ENCODE measurements at places on chromosomes 5 and 9.

GRCh38 chr5:38258319-38259061 is at the start of gene EGFLAM:
Gene EGFLAM (plus strand): TSS chr5:38258559. CDS start chr5:38258755, 196 bp downstream.
- no peak for DNase-seq

DNA sequence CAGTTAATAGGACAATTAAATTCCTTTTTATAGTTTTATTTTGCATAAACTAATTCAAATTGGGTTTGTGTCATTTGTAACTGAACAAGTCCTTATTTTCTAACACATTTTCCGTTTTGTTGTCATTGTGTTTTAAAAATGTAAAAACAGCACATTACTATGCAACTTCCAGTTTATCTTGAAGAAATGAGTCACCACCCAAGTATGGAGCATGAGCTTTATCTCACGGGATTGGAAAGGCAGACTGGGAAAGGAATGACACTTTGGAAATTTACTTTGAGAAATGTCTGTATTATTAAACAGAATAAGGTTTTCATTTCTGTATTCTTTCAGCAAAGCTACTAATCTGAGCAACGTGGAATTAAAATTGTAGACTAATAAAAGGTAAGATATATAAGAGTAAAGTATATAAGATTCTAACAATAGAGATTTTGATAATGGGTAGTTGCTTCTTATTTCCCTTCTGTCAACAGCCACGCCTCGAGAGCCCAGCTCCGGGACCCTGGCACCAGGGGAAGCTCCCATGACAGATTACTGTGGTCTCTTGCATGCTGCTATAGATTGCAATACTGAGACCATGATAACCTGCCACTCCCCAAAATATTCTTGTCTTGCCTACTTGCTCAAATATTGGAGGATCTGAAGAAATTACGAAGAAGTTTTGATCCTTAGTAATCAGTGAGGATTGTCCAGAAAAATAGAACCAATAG is 433.1 kb downstream of the CHSY3 start:
- no peak for DNase-seq

GRCh38 chr5:125274211-125274610 is 527.8 kb upstream of the ZNF608 start:
- no peak for DNase-seq

GRCh38 chr9:70477907-70478480 is 63.5 kb upstream of the KLF9 start:
- no peak for DNase-seq

- no peak for DNase-seq
These were observed 29.6 kb upstream of the B4GALT1 start for GRCh38 chr9:33196736-33197135.

GRCh38 chr5:39194466-39195136 is 24.8 kb downstream of the FYB1 start:
- DNase-seq = no peak

DNA sequence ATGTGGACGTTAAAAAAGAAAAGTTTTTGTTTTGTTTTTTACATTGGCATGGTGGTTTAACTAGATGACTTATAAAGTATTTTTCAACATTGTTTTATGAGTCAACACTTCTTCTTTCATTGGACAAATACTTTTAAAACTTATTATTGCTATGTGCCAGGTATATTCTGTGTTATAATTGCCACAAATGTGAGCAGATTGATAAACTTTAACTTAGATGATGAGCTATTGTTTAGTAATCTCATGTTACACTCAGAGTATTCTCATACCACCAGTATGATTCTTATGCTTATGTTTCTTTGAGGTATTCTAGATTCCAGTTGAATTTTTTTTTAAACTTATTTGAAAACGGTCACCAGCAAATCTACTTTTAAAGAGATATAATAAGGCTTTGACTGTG is 60.3 kb downstream of the RASA1 start:
- no peak for DNase-seq

- no peak for DNase-seq
These were observed 73.3 kb upstream of the TXNDC8 start for GRCh38 chr9:110410961-110411360.

DNA sequence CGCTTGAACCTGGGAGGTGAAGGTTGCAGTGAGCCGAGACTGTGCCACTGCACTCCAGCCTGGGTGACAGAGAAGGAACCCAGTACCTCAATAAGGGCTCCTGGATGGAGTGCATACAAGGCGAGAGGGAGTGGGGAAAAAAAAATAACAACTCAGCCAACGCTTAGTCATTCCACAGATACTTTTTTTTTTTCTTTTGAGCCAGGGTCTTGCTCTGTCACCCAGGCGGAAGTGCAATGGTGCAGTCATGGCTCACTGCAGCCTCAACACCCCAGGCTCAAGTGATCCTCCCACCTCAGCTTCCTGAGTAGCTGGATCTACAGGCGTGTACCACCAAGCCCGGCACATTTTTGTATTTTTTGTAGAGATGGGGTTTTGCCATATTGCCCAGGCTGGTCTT is 59.5 kb upstream of the GGTA1 start:
- DNase-seq = no peak

DNA sequence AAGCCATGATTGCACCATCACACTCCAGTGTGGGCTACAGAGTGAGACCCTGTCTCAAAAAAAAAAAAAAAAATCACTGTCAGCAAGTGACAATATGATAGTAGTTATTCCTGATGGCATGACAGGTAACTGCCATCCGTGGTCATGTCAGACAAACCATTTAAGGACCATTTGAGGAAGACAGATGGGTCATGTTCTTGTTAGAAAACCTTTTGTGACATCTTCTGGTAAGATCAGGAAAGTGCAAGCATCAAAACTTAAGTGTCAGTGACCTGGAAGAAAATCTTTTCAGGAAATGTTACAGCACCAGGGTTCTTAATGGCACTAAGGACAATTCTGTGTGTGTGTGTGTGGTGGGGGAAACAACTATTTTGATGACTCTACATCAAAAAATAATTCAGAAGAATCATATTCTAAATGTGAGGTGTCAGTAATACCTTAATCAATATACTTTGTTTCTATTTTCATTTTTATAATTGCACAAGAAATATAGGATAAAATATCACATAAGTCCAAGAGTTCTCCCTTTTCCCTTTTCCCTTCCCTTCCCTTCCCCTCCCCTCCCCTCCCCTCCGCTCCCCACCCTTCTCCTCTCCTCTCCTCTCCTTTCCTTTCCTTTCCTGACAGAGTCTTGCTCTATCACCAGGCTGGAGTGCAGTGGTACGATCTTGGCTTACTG is 17.8 kb downstream of the SLC38A9 start:
- DNase-seq = no peak

DNA sequence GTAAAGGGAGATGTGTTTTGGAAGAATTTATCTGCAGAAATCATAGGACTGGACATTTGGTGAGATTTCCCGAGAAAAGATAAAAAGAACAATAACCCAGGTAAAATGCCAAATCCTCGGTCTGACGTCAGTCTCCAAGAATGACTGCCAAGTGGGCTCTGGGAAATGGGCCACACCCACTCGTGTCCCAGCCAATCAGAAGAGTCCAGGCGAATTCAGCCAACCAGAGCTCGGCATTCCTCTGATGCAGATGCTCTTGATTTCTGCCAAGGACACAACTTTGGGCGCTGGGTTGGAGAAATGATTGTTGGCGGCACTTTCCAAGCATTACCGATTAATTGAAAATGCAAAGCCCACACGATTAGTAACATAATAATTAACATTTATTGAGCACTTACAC is 73.3 kb downstream of the FGF18 start:
- DNase-seq = no peak

DNA sequence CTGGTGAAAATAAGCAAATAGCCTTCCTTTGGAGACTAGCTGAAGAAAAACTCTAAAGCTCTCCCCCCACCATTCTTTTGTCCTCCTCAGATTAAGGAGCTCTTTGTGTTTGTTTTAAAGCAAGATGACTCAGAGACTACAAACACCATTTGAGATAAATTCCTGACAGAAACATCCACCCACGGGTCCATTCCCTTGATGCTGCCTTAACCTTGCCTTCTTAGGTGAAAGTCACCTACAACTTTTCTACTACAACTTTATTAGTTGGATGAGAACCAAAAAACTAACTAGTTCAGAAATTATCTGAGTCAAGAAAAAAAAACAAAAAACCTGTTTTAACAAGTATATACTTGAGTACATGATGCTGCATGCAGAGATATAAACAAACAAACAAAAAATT is 831.1 kb downstream of the NR2F1-AS1 start:
- DNase-seq = no peak

GRCh38 chr5:150022158-150022531 is 21.6 kb downstream of the HMGXB3 start:
- no peak for DNase-seq

GRCh38 chr5:144427866-144428265 is 257.2 kb downstream of the KCTD16 start:
- no peak for DNase-seq

DNA sequence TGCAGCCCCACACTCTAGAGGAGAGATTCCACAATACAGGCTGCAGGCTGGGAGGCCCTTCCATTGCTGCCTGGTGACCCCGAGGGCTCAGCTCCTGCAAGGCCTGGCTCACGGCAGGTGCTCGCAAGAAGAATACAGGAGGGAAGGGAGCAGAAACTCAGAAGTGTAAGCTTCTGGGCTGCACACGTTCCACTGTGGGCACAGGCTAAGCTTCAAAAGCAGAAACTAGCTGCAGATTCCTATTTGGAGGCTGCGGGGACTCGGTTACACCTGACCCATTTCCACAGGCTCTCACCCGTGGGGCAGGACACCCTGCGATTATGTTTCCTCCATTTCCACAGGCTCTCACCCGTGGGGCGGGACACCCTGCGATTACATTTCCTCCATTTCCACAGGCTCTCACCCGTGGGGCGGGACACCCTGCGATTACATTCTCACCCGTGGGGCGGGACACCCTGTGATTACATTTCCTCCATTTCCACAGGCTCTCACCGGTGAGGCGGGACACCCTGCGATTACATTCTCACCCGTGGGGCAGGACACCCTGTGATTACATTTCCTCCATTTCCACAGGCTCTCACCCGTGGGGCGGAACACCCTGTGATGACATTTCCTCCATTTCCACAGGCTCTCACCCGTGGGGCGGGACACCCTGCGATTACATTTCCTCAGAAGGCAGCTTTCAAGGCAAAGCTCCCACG is 10.3 kb downstream of the LPCAT1 start:
- DNase-seq = peak; percentile 40

- no peak for DNase-seq
These were observed 9.7 kb upstream of the CTNNA1 start for GRCh38 chr5:138743484-138743883.

GRCh38 chr9:136509549-136509948 is 26.7 kb upstream of the SEC16A start:
- DNase-seq = no peak

DNA sequence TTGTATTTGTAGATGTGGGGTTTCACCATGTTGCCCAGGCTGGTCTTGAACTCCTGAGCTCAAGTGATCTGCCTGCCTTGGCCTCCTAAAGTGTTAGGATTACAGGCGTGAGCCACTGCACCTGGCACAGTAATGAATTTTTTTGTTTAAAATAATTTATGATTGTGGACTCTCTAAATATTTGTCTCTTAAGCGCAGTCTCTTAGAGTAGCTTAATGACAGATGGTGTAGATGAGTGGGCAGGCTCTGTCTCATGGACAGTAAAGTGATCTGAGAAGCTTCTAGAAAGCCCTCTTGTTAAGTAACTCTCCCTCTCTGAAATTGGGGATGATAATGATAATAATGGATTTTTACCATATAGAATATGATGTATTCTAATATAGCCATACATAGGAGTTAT is 47.5 kb upstream of the KIAA1958 start:
- DNase-seq = no peak
